ENCODE measurements at places on chromosomes 6 and 20. TPM values are rescaled to one million over a fixed set of nuclear protein-coding genes. Genes with fewer than 3 reads are reported as not detected.
A peak's percentile ranks its signal among the peaks of the same experiment; 100 is the strongest.

GRCh38 chr20:43440531-43440930, 17.2 kb upstream of the SRSF6 start:
- H3K4me3 ChIP-seq, result no peak overlapping the region
- H3K27me3 ChIP-seq, result peaks cover 5% of the 10 kb centered on the region
- DNase-seq, result no peak
- no peaks in the 10 kb centered on the region for H3K36me3 ChIP-seq
- H3K4me1 ChIP-seq, result peaks cover 18% of the 10 kb centered on the region

GRCh38 chr6:157393669-157394327, 12.8 kb downstream of the ZDHHC14 start:
- H3K4me3 ChIP-seq, result no peak overlapping the region
- no peaks in the 10 kb centered on the region for H3K27me3 ChIP-seq
- DNase-seq, result no peak
- peaks cover 27% of the 10 kb centered on the region for H3K36me3 ChIP-seq
- H3K4me1 ChIP-seq, result no peaks in the 10 kb centered on the region

DNA sequence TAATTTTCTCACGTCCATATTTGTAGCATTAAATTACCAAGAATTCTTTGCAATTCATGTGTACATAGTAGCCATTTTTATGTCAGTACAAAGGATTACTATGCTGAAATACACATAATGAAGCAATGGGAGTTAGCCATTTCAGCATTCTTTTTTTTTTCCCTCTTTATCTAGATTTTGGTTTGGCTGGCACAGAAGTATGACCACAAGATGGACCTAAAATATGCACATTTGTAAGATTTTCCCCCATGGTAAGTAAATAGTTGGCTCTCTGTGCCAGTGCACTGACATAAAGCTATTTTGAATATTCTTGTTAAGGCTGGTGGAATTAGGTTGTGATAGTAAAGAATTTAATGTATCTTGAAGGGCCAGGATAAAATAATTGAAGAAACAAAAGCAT, 486.1 kb upstream of the BTBD3 start:
- no peak overlapping the region for H3K4me3 ChIP-seq
- peaks cover 5% of the 10 kb centered on the region for H3K4me1 ChIP-seq
- no peaks in the 10 kb centered on the region for H3K27me3 ChIP-seq
- H3K27ac ChIP-seq, result no peak overlapping the region
- DNase-seq, result no peak

- H3K27ac ChIP-seq, result no peak overlapping the region
- H3K27me3 ChIP-seq, result no peaks in the 10 kb centered on the region
- H3K4me1 ChIP-seq, result peaks cover 30% of the 10 kb centered on the region
These were observed 1.6 kb downstream of the PSMB9 start for GRCh38 chr6:32855467-32856174.

DNA sequence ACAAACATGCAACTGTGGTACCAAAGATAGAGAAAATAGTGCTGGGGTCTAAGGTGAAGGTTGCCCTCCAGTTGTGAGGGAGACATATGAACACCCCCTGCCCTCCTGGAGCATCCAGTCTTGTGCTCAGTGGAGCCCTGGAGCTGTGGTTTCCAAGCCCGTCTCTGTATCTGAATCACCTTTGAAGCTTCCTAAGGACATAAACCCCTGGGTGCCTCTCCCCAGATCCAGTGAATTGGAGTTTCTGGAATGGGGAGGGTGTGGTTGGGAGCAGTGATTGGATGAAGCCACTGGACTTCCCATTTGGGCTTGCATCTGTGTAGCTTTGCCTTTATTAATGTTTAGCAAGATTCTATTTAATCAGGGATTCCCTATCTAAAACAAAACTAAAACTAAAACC, 22.4 kb upstream of the E2F3 start:
- H3K36me3 ChIP-seq, result peaks cover 6% of the 10 kb centered on the region
- peak overlapping the region; percentile 14 for H3K27ac ChIP-seq
- H3K27me3 ChIP-seq, result peaks cover 17% of the 10 kb centered on the region
- no peak for DNase-seq
- H3K4me1 ChIP-seq, result peaks cover 43% of the 10 kb centered on the region

- H3K27ac ChIP-seq, result no peak overlapping the region
- no peaks in the 10 kb centered on the region for H3K36me3 ChIP-seq
- no peak overlapping the region for H3K4me3 ChIP-seq
- peak; percentile 88 for DNase-seq
- no peaks in the 10 kb centered on the region for H3K27me3 ChIP-seq
These were observed 282.1 kb downstream of the UST start for GRCh38 chr6:149028767-149029405.

DNA sequence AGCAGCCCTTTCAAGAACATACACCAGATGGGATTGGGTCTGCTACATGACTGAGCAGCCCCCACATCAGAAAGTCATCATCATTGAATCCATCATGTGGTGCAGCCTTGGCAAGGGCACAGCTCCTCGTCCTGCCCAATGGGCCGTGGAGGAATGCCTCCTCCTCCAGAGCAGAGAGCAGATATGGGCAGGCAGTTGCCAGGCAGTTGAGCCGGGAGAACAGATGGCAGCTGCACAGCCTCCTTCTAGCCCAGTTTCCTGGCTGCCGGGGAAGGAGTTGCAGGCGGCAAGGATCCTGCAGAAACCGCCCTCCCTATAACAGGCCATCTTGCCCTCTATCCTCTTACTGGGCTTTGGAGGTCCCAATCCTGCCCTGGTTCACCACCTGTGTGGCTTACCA, 11.9 kb upstream of the ZFAND3 start:
- no peaks in the 10 kb centered on the region for H3K36me3 ChIP-seq
- H3K4me1 ChIP-seq, result peaks cover 15% of the 10 kb centered on the region
- no peak overlapping the region for H3K27ac ChIP-seq
- no peak for DNase-seq
- H3K27me3 ChIP-seq, result peaks cover 17% of the 10 kb centered on the region

GRCh38 chr20:13525225-13525940, 113.3 kb downstream of the TASP1 start:
- H3K27me3 ChIP-seq, result no peaks in the 10 kb centered on the region
- peak overlapping the region; percentile 11 for H3K4me3 ChIP-seq
- H3K27ac ChIP-seq, result peak overlapping the region; percentile 97
- peaks cover 56% of the 10 kb centered on the region for H3K4me1 ChIP-seq
- H3K36me3 ChIP-seq, result peaks cover 30% of the 10 kb centered on the region

GRCh38 chr20:49344975-49345374, 67.1 kb upstream of the ZNFX1 start:
- peaks cover 3% of the 10 kb centered on the region for H3K27me3 ChIP-seq
- H3K27ac ChIP-seq, result peak overlapping the region; percentile 98
- H3K4me3 ChIP-seq, result peak overlapping the region; percentile 87
- no peaks in the 10 kb centered on the region for H3K36me3 ChIP-seq
- H3K4me1 ChIP-seq, result peaks cover 60% of the 10 kb centered on the region
- peak; percentile 95 for DNase-seq

DNA sequence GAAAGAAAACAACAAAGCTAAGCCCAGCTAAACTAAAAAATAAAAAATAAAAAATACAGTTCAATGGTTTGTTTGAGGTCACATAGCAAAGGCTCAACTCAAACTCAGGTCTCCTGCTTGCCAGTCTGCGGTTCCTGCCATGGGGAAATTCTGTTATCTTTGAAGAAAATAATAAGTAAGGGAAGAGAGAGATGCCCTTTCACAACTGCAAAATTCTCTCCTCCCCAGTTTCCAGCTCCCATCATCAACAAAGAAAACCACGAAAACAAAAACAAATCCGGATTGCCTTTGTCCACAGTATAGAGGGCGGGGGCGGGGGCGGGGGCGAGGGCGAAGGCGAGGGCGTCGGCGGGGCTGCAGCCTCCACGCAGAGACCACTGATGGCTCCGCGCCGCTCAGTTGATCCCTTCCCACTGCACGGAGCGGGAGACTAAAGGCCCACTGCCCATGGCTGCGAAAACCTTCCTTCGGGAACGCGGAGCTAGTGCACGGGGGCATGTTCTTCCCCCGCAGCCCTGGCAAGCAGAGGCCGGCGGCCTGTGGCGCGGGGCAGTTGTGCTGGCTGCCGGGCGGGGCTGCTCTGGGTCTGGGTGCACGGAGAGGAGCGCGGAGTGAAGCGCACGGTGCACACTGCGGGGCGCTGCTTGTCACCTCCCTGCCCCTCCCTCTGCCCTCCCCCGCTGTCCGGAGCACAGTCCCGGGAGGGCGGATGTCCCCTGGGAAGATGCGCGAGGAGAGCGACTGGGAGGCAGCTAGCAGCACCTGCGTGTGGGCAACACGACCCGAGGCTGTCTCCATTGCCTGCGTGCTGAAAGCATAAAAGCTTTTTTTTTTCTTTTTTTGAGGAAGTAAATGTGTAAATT, 54.1 kb upstream of the TPD52L1 start:
- peaks cover 4% of the 10 kb centered on the region for H3K27me3 ChIP-seq
- H3K4me3 ChIP-seq, result peak overlapping the region; percentile 81
- H3K4me1 ChIP-seq, result peaks cover 95% of the 10 kb centered on the region
- H3K27ac ChIP-seq, result peak overlapping the region; percentile 82
- peak; percentile 53 for DNase-seq

GRCh38 chr6:159093609-159094443, 49.0 kb upstream of the TAGAP start:
- H3K4me3 ChIP-seq, result no peak overlapping the region
- H3K4me1 ChIP-seq, result no peaks in the 10 kb centered on the region
- H3K36me3 ChIP-seq, result no peaks in the 10 kb centered on the region
- DNase-seq, result no peak

- peaks cover 20% of the 10 kb centered on the region for H3K36me3 ChIP-seq
- DNase-seq, result no peak
- H3K4me1 ChIP-seq, result no peaks in the 10 kb centered on the region
- no peak overlapping the region for H3K4me3 ChIP-seq
- H3K27ac ChIP-seq, result no peak overlapping the region
- H3K27me3 ChIP-seq, result no peaks in the 10 kb centered on the region
These were observed 180.3 kb downstream of the C6orf118 start for GRCh38 chr6:165129086-165129485.

- H3K36me3 ChIP-seq, result no peaks in the 10 kb centered on the region
- no peak for DNase-seq
- no peak overlapping the region for H3K4me3 ChIP-seq
- peak overlapping the region; percentile 74 for H3K27ac ChIP-seq
- no peaks in the 10 kb centered on the region for H3K27me3 ChIP-seq
- no peaks in the 10 kb centered on the region for H3K4me1 ChIP-seq
These were observed 19.0 kb downstream of the VAPB start for GRCh38 chr20:58407966-58408557.

GRCh38 chr6:43376551-43376981, 7.1 kb upstream of the ZNF318 start:
- H3K27me3 ChIP-seq, result peaks cover 8% of the 10 kb centered on the region
- H3K27ac ChIP-seq, result no peak overlapping the region
- no peak overlapping the region for H3K4me3 ChIP-seq
- no peaks in the 10 kb centered on the region for H3K36me3 ChIP-seq

DNA sequence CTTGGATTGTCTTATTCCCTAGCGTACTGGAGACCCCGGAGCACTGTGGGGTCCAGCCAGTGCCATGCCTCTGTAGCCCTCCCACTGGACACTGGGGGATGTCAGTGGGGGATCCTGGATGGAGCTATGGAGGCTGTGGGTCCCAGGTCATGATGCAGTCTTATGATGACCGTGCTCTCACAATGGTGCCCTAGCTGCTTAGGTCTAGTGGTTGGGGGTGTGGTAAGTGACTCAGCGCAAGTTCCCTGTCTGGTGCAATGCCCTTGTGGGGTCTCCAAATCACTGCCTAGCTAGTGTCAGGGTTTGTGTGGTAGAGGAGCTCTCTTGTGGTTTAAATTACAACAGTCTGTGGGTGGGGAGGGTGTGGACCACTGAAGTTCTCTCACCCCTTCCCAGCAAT, 135.4 kb downstream of the CDC5L start:
- peaks cover 15% of the 10 kb centered on the region for H3K27me3 ChIP-seq
- no peaks in the 10 kb centered on the region for H3K36me3 ChIP-seq
- H3K27ac ChIP-seq, result no peak overlapping the region
- no peak for DNase-seq

DNA sequence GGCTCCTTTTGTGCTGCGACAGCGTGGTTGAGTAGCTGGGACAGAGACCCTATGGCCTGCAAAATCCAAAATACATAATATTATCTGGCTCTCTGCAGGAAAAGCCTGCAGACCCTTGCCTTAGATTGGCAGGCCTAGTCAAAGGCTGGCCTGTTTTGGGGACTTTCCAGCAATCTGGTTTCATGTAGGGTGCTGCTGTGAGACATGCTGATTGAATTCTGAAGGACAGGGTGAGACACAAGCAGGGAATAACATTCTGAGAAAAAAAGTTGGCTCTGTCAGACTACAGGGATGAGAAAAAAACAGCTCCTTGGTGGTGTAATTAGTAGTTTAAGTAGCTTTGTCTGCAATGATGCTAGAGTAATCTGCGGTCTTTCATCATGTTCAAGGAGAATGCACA, 402.7 kb upstream of the AGPAT4 start:
- no peaks in the 10 kb centered on the region for H3K27me3 ChIP-seq
- H3K27ac ChIP-seq, result no peak overlapping the region
- H3K36me3 ChIP-seq, result peaks cover 4% of the 10 kb centered on the region
- H3K4me3 ChIP-seq, result no peak overlapping the region

DNA sequence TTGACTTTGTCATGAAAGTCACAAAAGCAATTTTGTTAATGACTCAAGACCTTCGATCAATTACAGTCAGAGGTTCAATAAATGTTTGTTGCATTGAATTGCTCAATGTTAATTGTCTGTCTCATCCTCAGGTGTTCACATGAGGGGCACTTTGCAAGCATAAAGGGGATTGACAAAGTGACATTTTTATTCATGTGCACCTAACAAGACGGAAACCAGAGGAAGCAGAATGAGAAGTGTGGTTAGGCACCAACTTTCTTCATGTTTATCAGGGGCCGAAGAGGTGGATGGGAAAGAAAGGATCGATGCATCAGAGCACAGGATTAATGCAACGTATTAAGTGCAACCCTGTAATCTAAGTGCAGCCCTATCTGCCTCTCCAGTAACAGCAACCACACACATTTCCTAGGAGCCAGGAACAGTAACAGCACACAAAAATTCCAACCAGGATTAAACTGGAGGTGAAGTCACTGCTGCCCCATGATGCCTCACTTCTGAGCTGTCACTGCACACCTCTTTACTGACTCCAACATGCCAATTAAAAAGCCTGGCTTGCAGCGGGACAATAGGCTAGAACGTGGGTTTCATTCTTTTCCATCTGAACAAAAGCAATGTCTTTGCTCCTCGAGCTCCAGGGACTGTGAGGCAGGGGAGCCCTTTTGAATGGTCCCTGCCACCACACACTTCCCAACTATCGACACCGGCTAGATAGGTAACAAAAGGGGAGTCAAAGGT, 262.7 kb downstream of the CD83 start:
- no peaks in the 10 kb centered on the region for H3K4me1 ChIP-seq
- no peak overlapping the region for H3K27ac ChIP-seq
- H3K27me3 ChIP-seq, result peaks cover 12% of the 10 kb centered on the region
- no peak for DNase-seq
- no peak overlapping the region for H3K4me3 ChIP-seq

The GNRH2 gene
- total RNA-seq, result not detected

The MOG gene
- total RNA-seq, result not detected

The SLPI gene
- not detected for total RNA-seq

The KCNK15 gene
- 0.34 TPM for total RNA-seq

The GABRR1 gene
- total RNA-seq, result not detected

The SLC17A4 gene
- total RNA-seq, result not detected

The TP53TG5 gene
- total RNA-seq, result not detected

The LCA5 gene
- 3.4 TPM for total RNA-seq

The SF3B5 gene
- 184 TPM for total RNA-seq

The TBXT gene
- total RNA-seq, result not detected

Measured in HFFc6 (cell line).